ENCODE measurements at places on chromosomes 3 and 15.

DNA sequence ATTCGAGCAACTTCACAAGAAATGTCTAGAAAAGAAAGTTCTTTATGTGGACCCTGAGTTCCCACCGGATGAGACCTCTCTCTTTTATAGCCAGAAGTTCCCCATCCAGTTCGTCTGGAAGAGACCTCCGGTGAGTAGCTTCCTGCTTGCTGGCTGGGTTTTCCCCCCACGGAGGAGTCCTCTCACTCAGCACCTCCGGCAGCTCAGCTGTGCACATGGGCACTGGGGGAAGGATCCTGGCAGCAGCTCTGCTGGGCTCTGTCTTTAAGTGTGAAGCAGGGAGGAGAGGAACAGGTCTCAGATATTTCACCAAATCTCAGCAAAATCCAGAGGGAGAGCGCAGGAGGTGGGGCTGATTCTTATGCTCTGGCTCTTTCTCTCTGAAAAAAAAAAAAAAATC is 684 bp downstream of the CAPN3 start:
- no peak for DNase-seq

- no peak for DNase-seq
These were observed 44.3 kb upstream of the PYGO1 start for GRCh38 chr15:55632434-55632833.

DNA sequence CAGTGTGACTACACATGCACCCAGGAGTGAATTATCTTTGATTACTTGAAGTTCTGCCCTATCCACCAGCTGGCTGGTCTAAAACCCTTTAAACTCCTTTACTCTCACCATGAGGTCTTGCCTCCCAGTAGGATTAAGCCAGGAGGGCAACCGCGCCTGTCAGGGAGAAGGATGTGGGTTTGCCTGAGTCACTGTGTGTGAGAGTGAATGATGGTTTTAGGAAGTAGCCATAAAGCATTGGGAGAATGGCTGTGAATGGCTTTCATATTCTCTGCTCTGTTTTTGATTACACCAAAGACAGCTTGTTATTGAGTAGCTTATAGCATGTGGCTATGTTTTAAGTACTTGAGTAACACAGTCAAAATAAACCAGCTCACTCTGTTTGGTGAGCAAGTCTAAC is 637.7 kb upstream of the TBL1XR1 start:
- DNase-seq: no peak

DNA sequence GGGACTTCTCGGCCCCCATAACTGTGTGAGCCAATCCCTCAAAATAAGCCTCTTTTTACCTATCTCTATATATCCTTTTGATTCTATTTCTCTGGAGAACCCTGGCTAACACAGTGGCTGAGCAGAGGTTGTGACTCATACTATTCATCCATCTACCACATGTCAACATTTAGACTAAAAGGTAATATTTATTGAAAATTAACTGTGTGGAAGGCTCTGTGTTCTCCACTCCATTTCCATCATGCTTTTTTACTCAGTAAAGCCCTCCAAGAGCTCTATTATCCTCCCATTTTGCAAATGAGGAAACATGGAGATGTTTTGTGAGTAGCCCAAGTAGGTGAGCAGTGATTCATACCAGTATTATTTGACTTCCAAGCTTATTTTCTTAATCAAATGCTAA is 217.9 kb upstream of the DCBLD2 start:
- DNase-seq: no peak

- no peak for DNase-seq
These were observed 484.2 kb upstream of the ATP11B start for GRCh38 chr3:182309120-182309519.

DNA sequence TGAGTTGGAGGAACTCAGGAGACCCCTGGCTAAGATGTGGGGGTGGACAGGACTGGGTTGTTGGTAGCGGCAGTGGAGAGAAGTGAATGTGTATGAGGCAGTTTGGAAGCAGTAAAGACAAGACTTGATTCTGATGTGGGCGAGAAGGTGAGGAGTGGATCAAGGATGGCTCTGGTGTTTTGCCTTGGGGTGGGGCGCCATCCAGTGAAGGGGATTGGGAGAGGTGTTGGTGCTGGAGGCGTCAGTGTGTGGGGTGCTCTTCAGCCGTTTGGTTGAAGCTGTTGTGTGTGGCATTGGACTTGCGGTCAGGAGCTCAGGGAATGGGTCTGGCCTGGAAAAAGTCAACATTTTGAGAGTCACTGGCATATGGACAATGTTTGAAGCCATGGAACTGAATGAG is 13.3 kb downstream of the FAN1 start:
- no peak for DNase-seq

- DNase-seq: no peak
These were observed 54.3 kb downstream of the LRRN1 start for GRCh38 chr3:3853544-3853943.

- no peak for DNase-seq
These were observed 4.6 kb upstream of the CCK start for GRCh38 chr3:42270561-42270960.

- no peak for DNase-seq
These were observed 120.7 kb downstream of the VGLL4 start for GRCh38 chr3:11522953-11523571.

DNA sequence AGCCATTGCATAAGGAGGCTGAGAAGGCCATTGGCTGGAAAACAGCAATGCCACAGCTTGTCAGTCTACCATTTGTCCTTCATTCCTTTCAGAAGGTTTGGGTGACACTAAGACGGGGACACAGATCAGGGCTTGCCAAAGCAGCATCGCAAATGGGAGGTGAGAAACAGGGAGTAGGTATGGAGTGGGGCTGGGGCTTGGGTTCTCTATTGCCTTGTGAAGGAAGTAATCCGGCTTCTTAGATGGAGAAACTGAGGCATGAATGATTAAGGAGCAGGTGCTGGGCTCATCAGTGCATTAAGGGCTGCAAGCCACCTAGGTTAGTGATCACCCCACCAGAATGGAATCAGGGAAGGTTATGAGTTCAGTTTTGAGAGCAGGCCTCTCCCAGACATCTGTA is 115.6 kb upstream of the NMNAT3 start:
- no peak for DNase-seq

- DNase-seq: no peak
These were observed 694.9 kb downstream of the MECOM start for GRCh38 chr3:168968609-168969008.

GRCh38 chr3:149003653-149004305 is 12.4 kb downstream of the GYG1 start:
- no peak for DNase-seq

- DNase-seq: no peak
These were observed 108.1 kb upstream of the AADACL2 start for GRCh38 chr3:151625586-151625985.

GRCh38 chr3:48503401-48504050 is 448 bp downstream of the SHISA5 start:
- DNase-seq: no peak

DNA sequence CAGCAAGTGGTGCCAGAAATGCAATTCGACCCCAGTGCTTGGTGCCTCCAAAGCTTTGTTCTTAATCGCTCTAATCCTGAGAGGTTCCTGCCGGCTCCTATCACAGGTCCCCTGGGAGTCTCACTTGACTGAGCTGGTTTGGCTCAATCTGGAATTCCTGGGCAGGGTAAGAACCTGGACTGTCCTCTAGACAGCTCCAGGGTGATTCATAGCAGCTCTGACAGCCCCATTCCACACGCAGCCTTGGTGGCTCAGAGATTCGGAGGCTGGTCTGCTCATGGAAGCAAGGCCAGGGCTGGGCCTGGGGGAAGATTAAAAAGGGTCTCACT is 37.9 kb downstream of the MYO5C start:
- no peak for DNase-seq

- DNase-seq: no peak
These were observed 10.0 kb downstream of the ARMC8 start for GRCh38 chr3:138197058-138197457.

DNA sequence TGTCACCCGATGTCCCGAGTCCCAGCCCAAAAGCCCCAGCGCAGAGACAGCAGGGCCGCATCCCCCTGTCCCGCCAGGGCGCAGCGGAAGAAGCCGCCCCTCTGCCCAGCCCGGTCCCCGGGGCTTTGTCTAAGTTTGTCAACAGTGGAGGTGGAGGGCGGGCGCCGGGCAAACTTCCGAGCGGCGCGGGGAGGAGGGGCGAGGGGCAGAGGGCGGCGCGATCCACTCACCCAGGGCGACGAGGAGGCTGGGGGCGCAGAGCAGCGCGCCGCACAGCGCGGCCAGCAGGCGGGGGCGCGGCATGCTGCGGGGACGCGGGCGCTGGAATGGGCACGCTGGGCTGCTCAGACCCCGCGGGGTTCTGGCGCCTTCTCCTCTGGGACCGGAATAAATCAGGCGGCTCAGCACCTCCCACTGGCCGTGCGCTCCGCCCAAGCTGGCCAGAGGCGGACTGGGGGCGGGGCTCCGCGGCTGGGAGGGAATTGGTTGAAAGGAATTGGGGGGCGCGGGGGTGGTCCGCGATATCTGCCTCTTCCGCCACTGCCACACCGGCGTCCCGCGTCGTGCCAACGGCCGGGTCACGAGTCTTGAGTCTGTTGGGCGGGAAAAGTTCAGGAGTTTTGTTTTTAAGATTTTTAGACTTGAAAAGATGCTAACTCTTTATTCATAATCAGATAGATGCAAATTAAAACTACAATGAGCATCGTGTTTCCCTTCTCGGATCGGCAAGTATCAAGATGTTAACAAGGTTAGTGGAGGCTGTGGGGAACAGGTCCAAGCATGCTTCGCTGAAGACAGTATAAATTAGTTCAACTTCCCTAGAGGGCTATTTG is at the start of gene MFGE8:
Gene MFGE8, minus strand, starts transcription at position 363 of the 833 bp plus-strand sequence. Its CDS starts 60 bp downstream, at position 303.
- DNase-seq: peak; percentile 74

GRCh38 chr3:116341899-116342298 is 103.4 kb downstream of the LSAMP start:
- DNase-seq: no peak

GRCh38 chr3:101124125-101124524 is 130.9 kb upstream of the ABI3BP start:
- no peak for DNase-seq

GRCh38 chr15:90901175-90902039 is 1.7 kb upstream of the MAN2A2 start:
- DNase-seq: no peak

DNA sequence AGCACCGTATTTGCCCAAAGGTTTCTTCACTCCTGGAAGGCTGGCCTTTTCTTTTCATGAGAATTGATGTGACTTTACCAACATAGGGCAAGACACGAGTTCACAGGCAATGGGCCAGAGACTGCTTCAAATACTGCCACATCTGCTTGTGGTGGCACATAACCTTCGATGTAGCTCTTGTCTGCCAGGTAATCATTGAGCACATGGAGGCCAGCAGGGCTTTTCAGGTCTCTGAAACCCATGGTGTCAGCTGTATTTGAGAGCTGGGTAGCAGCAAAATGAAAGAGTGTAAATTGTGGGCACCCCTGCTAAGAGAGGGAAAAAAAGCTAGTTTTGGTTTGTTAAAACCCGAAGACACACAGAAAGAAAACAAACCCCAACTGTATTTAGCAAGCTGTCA is 200.7 kb downstream of the NAALADL2 start:
- no peak for DNase-seq

DNA sequence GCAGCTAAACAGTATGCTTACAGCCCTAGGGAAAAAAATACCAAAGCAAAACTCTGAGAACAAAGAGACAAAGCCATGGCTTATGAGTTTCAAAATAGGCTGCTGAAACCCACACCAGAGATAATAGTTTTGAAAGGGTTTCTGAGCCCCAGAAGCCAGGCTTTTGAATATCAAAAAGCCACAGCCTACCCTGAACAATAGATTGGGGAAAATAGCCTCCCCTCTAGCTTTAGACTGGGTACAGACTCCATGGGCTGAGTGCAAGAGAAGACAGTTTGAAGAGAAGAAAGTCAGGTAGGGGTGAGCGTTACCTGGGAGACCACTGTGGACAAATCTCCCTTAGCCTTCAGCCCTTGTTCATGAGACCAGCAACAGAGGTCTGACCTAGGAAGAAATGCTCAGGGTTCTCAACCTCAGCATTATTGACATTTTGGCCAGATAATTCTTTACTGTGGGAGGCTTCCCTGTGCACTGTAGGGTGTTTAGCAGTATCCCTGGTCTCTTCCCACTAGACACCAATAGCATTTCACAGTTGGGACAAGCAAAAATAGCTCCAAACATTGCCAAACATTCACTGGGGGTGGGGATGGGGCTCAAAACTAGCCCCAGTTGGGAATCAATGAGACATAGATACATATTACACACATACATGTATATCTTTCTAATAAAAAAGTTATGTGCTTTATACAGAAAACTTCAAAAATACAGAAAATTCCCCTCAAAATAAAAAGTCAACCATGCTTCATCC is 11.6 kb upstream of the TAFA4 start:
- DNase-seq: no peak

- peak; percentile 44 for DNase-seq
These were observed 4.8 kb downstream of the UBE2E1 start for GRCh38 chr3:23810343-23811184.

DNA sequence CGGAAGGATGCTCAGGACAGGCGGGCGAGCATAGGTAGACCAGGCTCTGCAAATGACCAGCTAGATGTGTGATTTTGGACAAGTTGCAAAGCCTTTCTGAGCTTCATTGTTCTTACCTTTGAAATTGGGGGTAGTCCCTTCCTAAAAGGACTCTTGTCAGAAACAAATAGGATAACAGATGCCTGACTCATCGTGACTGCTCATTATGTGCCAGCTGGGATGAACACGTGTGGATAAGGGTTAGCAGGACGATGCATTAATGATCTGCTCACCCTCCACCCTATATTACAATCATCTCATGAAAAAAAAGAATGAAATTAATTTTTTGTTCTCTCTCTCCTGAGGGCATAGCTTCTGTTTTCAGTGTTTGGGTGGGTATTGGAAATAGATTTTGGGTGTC is 223.4 kb downstream of the NR2F2 start:
- no peak for DNase-seq

DNA sequence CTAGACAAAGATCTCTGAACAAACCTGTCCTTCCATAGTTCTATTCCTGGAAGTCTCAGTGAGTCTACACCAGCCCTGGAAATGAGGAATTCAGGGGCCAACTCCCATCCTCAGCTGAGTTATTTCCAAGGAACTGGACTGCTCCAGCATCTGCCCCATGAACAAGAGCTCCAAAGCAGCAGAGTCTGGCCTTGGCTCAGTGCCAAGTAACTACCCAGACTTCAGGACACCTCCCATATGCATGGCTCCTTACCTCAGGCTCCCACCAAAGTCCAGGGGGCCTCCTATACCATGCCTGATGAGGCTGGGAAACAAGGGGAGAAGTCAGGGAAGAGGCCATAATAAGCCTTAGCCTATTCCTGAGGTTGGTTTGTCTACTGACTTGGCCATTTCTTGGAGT is 45.0 kb downstream of the FAIM start:
- no peak for DNase-seq

GRCh38 chr3:61685755-61686154 is 124.4 kb downstream of the PTPRG start:
- no peak for DNase-seq

DNA sequence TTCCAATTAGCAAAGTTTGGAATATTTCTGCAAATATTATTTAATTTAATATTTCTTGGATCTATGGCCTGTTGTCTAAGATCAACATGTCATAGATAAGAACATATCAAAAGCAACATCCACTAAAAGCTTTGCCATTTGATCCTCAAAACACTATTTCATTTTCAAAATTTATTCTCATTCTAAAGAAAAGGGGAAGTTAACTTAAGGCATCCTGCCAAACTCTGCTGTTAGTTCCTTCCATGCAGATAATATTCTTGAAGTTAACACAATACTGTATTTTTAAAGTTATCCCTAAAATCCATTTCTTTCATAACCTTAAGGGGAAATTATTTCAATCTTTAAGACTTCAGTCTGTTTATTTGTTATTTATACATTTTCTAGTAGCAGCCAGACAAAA is 28.2 kb upstream of the GBE1 start:
- no peak for DNase-seq

GRCh38 chr15:71189718-71190117 is 74.4 kb downstream of the THSD4 start:
- no peak for DNase-seq

- DNase-seq: no peak
These were observed 5.8 kb upstream of the RARRES1 start for GRCh38 chr3:158737976-158738615.
